ENCODE measurements at places on chromosomes 7 and 10.
A peak's percentile ranks its signal among the peaks of the same experiment; 100 is the strongest.

DNA sequence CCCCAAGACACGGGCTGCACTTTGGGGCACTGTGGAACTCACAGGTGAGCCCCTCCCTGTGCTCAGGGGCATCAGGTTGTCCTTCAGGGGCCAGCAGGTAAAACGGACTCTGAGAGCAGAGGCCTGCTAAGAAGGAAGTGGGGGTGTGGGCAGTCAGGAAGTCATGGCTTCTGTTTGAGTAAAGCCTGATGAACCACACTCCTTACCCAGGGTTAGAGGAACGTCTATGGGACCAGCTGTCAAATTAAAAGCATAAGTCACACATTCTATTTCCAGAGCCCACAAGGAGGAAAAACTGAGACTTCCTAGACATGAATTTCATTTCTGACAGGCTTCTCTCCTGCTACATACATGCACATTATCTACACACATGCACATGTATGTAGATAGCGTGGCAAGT, 616.4 kb downstream of the SDK1 start:
- DNase-seq: no peak

- DNase-seq: peak; percentile 65
These were observed 9.4 kb downstream of the WBP1L start for GRCh38 chr10:102752934-102753664.

- peak; percentile 40 for DNase-seq
These were observed 76.6 kb downstream of the SUGCT start for GRCh38 chr7:40211276-40212003.

DNA sequence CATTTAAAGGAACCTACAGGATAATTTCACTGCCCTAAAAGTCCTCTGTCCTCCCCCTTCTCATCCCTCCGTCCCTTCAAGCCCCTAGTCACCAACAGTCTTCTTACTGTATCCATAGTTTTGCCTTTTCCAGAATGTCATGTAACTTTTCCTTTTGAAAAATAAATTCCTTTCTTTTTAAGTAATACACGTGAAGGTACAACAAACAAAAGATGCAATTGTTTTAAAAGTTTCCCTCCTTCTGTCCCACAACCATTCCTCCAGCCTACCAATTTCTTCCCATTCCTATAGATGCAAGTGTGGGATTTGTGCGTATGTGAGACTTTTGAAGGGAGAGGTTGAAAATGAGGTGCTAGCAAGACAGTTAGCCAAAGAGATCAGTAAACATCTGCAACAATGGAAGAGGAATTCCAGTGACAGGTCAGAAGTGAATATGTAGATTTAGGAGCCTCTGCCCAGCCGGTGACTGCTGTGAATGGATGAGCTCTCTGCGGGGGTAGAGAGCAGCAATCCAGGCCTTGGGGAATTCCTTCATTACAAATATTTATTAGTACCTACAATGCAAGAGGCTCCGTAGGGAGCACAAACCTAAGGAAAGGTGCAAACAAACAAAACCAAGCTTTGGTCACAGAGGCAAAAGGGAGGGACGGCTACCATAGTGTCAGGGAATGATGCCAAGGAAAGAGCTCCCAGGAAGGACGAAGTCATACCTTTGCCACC, 243.6 kb downstream of the SKIDA1 start:
- no peak for DNase-seq

DNA sequence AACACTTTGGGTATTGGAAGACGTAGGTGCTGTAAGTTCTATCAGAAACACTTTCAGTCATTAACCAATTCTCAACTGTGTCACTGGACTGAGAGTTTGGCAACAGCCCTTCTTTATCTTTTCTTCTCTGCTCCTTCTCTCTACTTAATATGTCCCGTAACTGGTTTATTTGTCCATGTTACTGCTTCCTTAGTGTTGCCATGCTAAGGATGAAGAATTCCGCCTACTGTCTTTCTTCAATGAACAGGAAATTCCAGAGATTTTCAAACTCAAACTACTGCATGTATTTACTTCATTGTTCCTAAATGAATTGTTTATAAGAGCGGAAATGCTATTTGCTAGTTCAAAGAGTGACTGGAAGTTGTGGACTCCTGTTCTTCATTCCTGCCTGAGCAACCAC, 143.7 kb downstream of the TAX1BP1 start:
- no peak for DNase-seq

- DNase-seq: peak; percentile 14
These were observed 148.5 kb downstream of the POLR1F start for GRCh38 chr7:19560111-19560883.

DNA sequence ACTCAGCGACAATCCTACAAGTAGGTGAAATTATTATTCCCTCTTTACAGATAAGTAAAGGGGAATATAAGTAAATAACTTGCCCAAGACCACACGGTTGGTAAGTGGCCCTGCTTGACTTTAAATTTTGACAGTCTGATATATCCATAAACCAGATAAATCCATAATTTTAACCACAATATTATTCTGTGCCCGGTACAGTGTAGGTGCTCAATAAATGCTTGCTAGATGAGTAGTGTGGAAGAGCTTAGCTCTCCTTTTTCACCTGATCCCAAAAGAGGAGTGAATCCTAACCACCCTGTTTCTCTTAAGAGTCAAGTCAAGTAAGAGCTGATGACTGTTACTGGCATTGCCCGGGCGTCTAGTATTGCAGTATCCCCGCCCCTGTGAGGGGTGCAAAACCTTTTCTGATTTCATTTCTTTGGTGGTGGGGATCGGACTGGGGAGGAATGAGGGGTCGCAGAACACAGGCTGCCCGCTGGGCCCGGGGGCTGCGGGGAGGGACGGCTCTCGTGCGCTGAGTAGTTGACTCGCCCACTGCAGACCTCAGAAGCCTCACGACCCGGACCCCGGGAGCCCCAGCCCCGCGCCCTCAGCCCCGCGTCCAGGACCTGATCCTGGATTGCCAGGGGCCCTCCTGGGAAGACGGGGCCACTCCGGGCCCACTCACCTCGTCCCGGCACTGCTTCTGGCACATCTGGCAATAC, 490 bp downstream of the KIN start:
- DNase-seq: no peak

DNA sequence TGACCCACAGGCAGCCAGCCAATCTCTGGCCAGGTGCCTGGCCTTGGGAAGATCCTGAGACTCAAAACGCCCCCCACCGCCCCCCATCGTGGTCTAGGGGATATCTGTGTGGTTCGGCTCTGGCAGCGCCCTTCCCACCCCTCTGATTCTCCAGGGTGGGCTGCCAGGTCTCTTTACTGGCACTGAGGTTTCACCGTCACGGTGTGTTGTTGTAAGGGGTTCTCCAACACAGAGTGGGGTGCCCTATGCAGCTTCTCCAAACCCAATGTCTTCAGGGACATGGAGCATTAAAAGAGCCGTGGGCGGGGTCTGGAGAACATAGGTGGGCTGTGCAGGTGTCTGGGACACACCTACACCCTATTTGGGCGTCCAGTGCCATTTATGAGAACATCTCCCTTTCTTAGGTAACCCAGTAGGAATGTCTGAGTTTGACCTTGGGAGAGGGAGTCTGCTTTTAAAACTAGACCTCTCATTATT, 1.5 kb downstream of the MAFK start:
- DNase-seq: no peak

- no peak for DNase-seq
These were observed 122.2 kb downstream of the PCLO start for GRCh38 chr7:83040484-83040883.

GRCh38 chr10:13496164-13496563, 32.6 kb downstream of the BEND7 start:
- DNase-seq: no peak

GRCh38 chr10:65818990-65819389, 1106.8 kb upstream of the LRRTM3 start:
- DNase-seq: no peak

DNA sequence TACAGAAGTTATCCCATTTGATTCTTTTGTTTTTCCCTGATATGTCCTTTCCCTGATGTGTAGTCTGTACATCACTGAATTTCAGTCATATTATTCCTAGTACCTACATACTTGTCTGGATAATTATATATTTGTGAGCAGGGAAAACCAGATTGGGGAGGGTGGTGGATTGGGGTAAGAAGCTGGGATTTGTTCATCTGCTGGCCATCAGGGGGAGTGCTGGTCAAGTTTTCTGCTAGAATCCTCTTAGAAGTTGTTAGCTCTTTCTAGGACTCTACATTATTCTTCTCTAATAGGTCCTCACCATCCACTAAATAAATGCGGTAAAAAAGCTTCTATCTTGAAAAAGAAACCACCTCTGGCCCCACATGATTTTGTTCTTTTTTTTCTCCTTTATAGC, 232.7 kb upstream of the TAC1 start:
- no peak for DNase-seq

DNA sequence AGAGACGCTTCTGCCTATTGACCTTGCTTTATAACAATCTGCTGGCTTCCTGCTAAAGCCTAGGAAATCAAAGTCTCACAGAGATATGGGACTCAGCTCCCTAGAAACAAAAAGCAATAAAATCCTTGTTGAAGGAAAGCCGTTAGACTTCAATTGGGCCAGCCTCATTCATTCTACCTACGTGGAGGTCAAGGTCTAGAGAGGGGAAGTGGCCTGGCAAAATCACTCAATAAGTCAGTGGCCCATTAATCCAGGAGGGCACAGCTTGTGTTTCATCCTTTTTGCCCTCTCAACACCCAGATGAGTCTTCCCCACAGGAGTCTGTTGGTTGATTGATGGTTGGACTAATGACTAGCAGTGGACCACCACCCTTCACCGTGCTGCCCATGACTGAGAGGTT, 40.5 kb upstream of the ACSL5 start:
- DNase-seq: no peak

GRCh38 chr7:134643131-134643530, 3.5 kb upstream of the BPGM start:
- DNase-seq: no peak

GRCh38 chr10:15570738-15571339, 148.9 kb downstream of the ITGA8 start:
- DNase-seq: no peak

DNA sequence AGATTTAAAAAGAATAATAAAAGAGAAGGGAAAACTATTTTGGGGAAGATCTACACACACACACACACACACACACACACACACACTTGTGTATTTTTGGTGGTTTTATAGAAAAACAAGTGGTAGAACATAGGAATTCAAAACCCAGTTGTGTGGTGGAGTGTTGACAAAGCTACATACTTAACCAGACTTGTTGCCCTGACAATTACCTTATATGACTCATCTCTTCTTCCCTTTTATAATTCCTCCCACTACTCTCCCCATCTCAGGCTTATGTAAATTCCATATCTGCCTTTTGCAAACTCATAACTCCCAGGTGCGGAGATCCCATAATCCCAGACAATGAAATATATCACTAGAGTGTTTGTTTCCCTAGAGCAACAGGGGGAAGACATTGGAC, 873.7 kb downstream of the NXPH1 start:
- DNase-seq: peak; percentile 1

DNA sequence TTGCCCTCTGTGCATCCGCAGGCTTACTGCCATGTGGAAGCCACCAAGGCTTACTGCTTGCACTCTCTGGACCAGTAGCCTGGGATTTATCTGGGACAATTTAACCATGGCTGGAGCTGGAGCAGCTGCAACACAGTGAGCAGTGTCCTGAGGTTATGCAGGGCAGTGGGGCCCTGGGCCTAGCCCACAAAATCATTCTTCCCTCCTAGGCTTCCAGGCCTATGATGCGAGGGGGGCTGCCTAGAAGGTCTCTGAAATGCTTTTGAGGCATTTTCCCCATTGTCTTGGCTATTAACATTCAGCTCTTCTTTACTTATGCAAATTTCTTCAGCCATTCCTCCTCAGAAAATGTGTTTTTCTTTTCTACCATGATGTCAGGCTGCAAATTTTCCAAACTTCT, 313.6 kb upstream of the CDC14C start:
- DNase-seq: no peak

DNA sequence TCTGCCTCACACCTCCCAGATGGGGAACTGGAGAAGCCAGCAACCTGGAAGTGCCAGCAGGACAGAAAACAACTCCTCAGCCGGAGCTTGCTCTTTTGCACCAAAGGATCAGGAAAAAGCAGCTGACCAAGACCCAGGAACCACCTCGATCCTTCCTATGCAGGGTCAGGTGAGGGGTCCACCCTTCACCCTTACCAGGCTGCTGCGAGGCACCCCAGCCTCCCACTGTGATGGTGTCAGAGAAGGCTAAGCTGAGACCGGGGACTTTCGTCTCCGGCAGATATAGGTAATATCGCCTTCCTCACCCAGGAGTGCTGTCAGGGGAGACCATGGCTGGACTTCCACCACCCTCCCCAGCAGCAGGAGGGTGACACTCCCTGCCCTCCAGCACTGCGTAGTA, 254.7 kb downstream of the TCERG1L start:
- no peak for DNase-seq

DNA sequence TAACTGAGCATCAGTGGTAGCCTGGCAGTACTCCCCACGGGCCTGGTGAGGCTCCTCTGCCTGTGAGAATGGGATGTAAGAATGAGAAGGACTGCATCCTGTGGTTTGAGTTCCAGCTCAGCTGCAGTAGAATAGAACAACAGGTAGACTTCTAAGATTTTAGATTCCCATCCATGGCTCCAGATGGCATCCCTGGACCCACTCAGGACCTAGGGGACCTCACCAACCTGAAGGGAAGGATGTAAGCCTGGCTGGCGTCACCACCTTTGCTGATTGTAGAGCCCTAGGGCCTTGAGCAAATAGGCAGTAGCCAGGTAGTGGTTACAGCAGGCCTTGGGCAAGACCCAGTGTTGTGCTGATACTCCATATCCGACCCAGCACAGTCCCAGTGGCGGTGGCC, 9.6 kb upstream of the AOC1 start:
- DNase-seq: no peak

- DNase-seq: no peak
These were observed 161.0 kb upstream of the TRIM24 start for GRCh38 chr7:138299066-138299465.

DNA sequence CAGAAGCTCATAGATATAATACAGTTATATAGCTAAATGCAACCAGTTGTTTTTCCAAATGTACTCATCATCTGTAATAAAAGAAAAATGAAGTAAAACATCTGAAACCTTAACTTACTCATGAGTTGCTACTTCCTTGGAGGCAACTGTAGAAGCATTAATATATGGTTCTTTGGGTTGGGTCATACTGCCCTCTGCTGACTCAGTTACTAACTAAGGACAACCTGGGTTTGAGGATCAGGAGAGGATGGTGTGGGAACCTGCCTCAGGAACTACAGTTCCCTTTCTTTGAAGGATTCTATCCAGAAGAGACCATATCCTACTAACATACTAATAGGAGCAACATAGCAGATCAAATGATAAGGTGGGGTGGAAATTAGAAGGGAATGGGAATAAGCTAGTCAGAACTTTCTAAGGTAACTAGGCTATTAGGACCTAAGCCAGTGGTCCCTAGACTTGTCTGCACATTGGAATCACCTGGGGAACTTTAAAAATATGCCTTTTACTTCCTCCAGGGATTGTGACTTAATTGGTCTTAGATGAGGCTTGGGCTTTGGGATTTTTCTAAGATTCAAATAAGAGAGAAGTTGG, 20.7 kb downstream of the COX15 start:
- peak; percentile 39 for DNase-seq

Measured in fibroblast of skin of left quadriceps (primary cell).